ENCODE measurements at places on chromosomes 16 and 17.

GRCh38 chr17:48636177-48637018 is 10.2 kb upstream of the HOXB9 start:
- no peak for DNase-seq

GRCh38 chr16:49673442-49673841 is 182.5 kb downstream of the ZNF423 start:
- DNase-seq = no peak

DNA sequence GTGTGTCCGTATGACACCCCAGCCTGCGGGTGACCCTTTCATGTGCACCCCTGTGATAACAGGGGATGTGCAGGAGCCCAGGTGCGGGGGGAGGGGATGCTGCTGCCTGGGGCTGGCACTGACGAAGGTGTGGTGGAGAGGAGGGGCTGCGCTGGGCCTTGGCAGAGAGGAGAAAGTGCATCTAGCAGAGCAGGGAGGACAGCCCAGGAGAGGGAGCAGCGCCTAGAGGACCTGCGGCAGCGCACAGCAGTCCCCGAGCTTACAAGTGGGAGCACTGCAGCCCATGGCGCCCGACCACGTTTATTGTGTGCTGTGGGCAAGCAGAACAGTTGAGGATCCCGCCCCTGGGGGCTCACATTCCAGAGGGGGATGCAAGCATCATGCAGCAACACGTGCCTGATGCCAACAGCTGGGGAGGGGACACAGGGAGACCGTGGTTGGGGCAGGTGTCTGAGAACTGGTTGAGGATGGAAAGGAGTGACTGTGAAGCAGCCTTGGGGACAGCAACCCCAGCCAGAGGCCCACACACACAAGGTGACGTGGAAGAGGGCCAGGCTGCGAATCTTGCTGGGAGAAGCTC is 10.9 kb upstream of the SLC7A5 start:
- no peak for DNase-seq

DNA sequence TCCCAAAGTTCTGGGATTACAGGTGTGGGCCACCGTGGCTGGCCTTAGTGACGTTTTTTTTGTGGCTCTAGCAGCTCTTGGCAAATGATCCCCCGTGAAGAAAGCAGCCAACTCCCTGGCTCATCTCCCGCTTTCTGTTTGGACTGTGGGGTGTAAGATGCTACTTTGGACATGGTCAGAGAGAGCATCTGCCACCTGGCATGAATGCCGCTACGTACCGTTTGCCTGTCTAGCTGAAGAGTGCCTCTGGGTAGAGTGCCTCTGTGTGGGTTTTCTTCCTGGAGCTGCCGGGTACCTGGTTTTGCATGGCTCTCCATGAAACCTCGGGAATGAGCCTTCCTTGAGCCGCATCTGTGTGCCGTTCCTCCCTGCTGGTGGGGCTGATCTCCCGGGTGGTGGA is 34.3 kb downstream of the NDEL1 start:
- DNase-seq = no peak

DNA sequence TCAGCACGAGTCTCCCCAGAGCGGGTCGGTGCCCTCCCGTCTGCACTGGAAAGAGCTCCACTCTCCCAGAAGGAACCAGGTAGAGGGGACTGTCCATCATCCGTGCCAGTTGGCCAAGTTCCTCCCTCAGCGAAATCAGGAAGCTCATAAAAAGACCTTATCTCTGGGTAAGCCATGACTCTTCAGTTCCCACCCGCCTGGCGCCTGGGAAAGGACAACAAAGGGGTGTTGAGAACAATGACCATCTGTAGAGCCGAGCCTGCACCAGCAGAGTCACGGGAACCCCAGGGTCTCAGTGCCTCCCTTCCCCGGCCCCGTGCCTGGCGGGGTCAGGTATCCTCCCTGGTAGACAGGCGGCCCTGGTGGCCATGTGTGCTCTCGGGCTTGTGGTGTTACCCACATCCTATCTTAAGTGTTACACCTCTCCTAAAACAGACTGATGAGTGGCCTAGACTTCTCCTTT is 190.7 kb downstream of the AXIN2 start:
- no peak for DNase-seq

DNA sequence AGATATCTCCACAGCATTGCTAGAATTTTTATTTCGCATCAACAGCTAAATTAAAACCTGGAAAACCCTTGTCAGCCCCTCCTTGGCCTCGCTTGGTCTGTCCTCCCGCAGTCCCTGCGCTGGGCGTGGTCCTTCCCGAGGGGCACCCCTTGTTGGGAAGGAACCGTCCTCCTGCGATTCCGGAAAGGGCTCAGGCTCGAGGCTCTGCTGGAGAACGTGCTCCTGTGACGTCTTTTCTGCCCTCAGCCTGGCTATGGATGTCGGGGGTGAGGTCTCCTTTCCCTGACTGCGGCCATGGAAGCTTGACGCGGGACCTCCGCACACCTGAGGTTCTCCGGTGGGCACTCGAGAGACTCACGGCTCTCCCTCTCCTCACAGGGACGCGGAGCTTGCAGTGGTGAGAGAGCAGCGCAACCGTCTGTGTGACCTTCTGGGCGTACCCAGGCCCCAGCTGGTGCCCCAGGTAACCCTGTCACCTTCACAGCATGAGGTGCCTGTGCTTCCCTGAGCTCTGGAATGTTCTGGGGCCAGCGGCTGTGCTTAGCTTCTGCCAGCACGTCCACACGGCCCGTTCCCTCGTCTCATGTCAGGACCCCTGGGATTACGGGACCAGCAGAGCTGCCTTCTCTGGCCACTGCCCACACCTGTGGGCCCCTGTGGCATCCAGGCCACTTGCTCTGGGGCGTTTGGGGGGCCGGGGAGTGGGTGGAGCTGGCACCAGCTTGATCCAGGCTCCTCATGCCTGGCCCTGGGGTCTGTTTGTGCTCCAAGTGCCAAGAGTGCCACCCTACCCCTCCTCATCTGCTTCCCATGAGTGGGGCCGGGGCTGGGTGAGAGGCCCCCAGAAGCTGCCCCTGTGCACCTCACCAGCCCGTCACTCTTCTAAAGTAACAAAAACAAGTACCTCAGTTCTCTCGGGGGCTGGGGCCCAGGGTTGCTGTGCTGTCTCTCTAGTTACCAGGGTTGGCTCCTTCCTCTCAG is 101.5 kb upstream of the ZNF750 start:
- DNase-seq = no peak

- no peak for DNase-seq
Measured at GRCh38 chr16:85602402-85603202, 10.5 kb upstream of the GSE1 start.

DNA sequence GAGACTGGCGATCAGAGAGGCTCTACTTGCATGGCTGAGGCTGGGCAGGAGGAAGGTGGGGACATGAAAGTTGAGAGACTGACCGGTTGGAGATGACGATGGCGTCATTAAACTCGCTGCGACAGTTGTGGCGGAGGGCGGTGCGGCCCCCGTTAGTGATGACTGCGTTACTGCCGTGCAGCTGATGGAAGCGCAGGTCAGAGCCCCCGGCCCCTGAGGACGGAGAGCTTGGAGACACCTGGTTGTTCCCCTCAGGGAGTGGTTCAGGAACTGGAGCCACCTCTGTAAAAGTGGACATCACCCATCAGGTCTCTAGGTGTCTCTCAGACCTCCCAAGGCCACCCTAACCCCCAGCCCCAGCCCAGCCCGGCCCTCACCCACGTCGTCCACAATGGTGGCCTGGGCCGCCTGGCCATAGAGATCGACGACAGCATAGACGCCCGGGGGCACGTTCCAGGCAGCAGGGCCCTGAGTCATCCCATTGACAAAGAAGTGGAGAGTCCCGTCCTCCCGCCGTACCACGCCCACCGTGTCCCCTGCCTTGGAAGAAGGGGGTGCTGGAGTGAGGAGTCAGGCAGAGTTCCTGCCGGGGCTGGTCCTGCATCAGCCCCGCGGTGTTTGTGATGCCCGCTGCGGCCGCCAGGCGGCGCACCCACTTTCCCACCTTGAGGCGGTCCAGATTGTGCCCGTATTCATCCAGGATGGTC is 5.3 kb downstream of the NEURL4 start:
- DNase-seq = no peak

DNA sequence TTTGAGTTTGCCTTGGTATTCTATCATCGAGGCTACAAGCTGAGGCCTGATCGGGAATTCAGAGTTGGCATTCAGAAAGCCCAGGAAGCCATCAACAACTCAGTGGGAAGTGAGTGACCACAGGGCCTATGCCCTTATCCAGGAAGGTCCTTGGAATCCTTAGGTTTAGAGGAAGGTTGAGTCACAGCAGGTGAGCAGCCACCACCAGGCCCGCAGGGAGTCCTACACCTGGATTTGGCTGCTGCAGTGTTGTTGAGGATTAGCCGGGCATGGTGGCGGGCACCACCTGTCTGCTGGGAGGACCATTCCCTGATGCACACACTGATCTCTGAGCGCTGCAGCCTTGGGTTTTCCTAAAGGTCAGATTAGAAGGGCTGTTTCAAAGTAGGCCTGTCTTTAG is 5.2 kb downstream of the ODAD4 start:
- DNase-seq = no peak

- no peak for DNase-seq
Measured at GRCh38 chr17:81083125-81083765, 48.3 kb downstream of the BAIAP2 start.

- no peak for DNase-seq
Measured at GRCh38 chr16:29148131-29148691, 163.4 kb downstream of the LAT start.

- DNase-seq = no peak
Measured at GRCh38 chr16:12291989-12292759, 315.6 kb downstream of the SNX29 start.

- no peak for DNase-seq
Measured at GRCh38 chr17:77647531-77647930, 311.0 kb upstream of the TNRC6C start.
